Esophagus squamous epithelium (tissue), 5 donors: ENCODE measurements at places on chromosomes 11 and 22.

GRCh38 chr11:11533057-11533456 is 88.7 kb downstream of the GALNT18 start:
- no peak for DNase-seq

GRCh38 chr11:66339162-66339675 is 3.0 kb upstream of the RIN1 start:
- no peak for DNase-seq

- no peak for DNase-seq
These were observed 426.4 kb upstream of the LUZP2 start for GRCh38 chr11:24070435-24070834.

GRCh38 chr11:132704781-132705375 is 827.4 kb downstream of the OPCML start:
- DNase-seq: no peak

DNA sequence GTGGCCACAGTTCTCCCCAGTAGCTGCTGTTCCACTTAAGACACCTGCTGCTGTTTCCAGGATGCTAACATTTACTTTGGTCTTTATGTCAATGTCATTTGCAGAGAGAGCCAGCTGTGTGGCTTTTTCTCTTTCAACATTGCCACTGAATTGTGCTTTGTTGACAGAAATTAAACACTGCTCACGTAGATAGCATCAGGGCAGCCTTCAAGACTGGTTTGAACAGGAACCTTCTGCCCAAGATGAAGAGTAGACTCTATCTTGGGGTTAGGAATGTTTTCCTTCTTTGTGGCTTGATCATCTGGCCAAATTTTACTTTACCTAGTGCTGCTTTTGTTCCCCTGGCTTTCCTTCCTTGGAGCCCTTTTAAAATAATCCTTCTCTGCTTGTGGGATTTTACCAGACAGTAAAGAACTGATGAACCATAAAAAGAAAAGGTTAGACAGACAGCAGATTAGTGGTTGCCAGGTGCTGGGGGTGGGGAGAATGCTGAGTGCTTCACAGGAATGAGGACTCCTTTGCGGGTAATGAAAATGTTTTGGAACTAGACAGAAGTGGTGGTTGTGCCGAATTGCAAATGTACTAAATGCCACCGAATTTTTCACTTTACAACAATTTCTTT is 22.7 kb upstream of the XBP1 start:
- DNase-seq: no peak

DNA sequence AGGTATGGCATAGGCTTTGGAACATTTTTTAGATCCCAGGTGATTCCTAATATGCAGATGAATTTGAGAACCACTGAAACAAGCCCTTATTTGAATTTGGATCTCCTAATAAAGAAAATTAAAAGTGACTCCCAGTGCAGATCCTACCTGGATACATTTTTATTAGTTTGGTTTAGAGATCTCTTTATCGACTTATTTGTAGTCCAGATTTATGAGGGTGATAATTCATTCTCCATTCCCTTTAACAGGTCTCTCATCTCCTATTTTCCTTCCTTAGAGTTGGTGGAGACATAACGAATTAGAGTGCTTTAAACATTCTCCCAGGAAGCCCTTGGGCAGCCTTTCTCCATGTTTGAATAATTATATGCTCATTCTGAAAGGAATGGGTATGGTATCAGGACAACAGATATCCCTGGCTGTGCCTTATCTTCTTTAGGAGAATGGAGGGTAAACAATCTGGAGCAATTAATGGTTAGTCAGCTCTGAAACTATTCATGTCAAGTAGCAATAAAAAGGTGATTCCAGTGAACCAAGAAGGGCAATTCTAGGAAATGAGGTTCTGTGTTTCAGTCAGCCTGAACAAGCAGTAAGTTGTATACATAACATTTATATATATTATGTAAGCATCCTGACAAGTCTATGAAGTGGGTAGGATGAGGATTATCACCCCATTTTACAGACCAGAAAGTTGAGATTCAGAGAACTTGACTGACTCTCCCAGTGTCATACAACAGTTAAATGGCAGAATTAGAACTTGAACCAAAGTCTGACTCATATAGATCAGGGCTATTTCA is 53.9 kb upstream of the RCE1 start:
- DNase-seq: no peak

DNA sequence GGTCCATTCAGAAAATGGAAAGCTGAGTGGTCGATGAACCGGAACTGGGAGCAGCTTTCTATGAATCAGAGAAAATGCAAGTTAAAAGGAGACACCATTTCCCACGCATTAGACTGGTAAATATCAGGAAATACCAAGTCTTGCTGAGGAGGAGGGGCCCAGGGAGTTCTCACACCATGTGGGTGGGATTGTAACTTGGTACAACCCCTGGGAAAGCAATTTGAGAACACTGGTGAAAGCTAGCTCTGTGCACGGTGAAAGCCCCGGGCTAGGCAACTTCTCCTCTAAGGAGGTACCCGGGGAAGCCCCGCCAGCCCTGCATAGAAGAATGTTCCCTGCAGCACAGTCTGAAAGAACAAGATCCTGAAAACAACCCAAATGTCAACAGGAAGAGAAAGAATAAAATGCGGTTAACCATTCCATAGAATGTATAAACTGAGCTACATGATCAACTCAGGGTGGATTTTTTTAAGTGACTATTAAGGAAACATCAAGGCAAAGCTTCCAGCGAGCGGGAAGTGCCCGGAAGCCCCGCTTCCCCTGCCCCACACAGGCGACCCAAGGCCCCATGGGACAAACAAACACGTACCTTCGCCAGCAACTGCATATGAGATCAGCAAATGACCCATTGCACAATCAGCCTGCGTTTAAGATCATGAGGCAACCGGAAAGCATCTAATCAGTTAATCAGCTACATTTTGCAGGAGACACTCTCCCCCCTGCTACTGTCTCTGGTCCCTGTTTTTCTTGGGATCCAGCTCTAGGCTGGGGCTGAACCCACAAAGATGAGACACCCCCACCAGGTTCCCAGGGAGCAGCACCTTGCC is 11.3 kb downstream of the SHANK2 start:
- DNase-seq: no peak

DNA sequence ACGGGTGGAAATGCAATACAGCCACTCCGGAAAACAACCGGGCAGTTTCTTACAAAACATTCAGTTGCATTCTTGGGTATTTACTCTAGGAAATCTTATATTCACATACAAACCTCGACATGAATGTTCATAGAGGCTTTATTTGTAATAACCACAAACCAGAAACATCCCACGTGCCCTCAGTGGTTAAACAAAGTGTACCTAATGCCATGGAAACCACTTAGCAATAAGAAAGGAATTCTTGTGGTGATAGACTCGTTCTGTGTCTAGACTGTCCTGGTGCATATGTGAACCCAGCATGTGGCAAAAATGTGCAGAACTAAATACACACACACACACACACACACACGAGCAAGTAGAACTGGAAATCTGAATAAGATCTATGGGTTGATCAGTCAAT is 1073.3 kb downstream of the TBC1D22A start:
- DNase-seq: no peak

DNA sequence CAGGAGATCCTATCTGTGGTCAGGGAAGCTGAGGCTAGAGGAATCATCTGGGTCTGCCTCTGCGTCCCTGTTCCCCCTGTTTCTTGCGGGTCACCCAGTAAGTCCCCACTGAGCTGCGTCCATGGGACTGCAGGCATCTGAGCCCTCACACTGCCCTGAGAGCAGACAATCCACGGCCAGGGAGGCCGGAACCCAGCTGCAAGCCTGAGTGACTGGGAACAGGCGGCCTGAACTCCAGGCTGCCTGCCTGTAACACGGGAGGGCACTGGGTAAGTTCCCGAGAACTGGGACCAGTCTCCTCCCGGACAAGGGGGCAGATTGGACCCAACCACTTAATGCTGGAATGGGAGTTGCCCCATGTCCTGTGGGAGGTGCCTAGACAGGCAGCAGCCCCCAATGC is 727.4 kb downstream of the BRD1 start:
- no peak for DNase-seq

DNA sequence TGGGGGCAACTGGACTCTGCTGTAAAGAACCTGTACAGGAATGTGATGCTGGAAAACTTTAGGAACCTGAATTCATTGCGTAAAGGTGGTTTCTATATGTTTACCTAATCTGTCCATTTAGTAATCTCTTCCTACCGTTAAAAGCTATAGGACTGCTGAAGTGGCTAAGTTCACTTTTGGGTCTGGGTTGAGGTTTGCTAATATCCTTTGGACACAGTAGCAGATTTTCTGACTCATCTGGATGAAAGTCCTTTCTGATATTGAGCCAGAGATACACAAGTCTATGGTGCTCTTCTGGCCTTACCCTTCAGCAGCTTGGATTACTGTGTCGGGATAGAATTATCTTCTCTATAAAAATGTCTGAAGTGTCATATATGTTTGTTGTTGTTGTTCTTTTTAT is 16.9 kb downstream of the ZNF215 start:
- DNase-seq: no peak

GRCh38 chr11:28123151-28123581 is 15.0 kb downstream of the METTL15 start:
- DNase-seq: no peak

DNA sequence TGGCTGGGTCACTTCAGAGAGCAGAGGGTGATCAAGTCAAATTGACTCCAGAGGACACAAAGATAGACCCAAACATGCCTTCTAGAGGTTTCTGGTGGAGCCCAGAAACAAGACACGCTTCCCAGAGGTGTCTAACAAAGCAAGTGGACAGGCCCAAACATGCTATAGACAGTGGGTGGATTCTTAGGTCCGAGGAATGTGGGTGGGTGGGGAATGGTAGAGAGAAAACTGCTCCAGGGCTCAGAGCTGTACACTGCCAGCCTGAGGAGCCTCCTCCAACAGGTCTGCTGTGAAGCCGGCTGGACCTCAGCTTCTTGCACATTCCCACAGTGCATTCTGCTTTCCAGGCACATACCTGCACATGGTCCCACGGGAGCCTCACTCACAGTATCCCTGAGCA is 116.8 kb upstream of the NECTIN1 start:
- DNase-seq: no peak

GRCh38 chr11:132551016-132551415 is 981.3 kb downstream of the OPCML start:
- no peak for DNase-seq
